Naive B cell (primary cell): ENCODE measurements at places on chromosomes 7 and 10. TPM values are rescaled to one million over a fixed set of nuclear protein-coding genes. Genes with fewer than 3 reads are reported as not detected.

The ANXA8 gene
- polyA plus RNA-seq: not detected

The RPS24 gene
- 1,053 TPM for polyA plus RNA-seq

The FGL2 gene
- polyA plus RNA-seq: 6.9 TPM

The XRCC2 gene
- polyA plus RNA-seq: 0.43 TPM

The KCNMA1 gene
- polyA plus RNA-seq: not detected
